ENCODE measurements at places on chromosomes 11 and 22.

DNA sequence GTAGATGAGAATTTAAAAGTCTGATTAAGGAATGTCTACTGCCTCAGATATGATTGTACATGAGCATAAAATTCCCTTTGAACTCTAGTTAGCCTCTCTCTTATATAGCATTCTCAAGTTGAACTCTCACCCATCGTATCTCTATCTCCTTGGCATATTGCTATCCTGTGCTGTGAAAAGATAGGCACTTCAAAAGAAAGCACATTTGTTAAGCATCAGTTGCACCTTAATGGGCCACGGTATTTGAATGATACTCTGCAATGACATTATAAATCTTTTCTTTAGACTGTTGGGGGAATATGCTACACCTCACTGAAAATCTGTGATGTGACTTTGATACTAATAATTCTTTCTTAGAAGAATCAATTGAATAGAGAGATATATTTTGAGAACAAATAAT, 570.7 kb downstream of the JRKL start:
- DNase-seq, result peak; percentile 29

DNA sequence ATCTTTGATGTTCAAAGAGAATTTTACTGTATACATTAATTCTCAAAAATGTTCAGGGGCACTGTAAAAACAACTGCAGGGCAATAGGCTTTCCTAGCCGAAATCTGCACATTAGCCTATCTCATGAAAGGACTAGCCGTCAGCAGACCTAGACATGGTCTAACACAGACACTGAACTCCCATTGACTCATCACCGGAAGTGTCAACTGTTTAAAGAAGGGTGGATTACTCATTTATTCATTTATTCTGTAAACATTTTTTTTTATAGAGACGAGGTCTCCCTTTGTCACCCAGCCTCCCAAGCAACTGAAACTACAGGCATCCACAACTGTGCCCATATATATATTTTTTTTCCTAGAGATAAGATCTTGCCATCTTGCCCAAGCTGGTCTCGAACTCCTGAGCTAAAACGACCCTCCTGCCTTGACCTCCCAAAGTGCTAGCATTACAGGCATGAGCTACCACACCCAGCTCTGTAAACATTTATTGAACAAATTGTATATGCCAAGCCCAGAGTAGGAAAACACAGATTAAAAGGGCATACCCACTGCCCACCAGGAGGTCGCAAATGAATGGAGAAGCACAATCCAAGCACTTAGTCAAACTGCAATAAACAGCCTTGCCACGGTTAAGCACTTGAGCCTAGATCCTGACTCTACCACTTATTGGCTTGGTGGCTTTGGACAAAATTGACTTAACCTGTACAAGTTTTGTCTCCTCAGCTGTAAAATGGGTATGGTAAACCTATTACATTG, 26.6 kb downstream of the RAB30 start:
- DNase-seq, result no peak

- no peak for DNase-seq
These were observed 5.2 kb upstream of the PES1 start for GRCh38 chr22:30596886-30597285.

DNA sequence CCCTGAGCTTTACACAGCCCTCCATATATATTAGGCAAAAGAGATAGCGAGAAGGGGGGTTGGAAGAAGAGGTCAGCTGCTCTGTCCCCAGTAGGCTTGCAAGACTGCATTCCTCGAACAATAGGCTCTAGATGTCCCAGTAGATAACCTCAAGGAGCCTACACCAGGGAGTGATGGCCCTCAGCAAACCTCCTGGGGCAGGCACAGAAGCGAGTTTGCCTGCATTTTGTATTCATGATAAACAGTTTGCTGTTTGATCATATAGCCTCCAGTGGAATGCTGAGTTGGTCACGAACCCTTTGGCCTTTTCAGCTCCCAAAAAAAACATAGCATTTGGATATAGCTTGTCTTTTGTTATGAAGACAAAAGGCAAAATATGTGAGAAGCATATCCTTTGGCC, 95.1 kb upstream of the GRAMD1B start:
- no peak for DNase-seq

DNA sequence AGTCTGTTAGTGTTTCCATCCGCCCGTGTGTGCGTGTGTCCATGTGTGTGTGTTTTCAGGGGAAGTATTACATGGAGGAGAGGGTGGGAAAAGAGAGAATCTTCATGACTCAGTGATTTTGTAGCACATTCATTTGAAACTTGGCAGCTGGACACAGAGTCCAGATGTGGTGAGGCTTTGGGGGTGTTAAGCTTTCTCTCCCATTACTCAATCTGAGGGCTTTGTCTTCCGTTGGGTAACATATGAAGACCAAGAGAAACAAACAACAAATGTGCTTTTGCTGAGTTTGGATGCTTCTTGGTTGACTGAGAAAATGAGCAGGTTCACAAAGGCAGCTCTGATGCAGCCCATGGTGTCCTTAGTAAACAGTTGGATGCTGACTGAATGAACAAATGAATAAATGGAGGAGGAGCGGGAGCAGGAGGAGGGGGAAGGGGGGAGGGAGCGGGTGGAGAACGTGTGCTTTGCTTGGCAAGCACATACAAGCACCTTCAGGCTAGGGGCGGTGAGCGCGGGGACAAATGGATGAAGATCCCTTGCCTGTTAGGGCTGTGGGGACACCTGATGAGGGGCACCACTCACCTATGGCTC, 104.3 kb downstream of the ST3GAL4 start:
- no peak for DNase-seq

DNA sequence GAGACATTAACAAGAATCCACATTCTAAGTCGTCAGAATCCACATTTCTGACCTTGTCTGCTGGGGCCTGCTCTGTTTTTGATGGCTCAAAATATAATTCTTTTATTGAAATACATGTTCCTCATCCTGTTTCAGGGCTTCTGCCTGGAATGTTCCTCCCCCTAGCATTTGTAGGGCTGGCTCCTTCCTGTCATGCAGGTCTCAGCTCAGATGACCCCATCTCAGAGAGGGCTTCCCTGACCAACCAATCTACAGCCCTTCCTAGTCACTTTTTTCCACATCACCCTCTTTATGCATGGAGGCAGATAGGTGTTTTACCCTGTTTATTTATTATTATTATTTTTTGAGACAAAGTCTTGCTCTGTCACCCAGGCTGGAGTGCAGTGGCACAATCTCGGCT, 14.8 kb downstream of the TMEM123 start:
- DNase-seq, result no peak

DNA sequence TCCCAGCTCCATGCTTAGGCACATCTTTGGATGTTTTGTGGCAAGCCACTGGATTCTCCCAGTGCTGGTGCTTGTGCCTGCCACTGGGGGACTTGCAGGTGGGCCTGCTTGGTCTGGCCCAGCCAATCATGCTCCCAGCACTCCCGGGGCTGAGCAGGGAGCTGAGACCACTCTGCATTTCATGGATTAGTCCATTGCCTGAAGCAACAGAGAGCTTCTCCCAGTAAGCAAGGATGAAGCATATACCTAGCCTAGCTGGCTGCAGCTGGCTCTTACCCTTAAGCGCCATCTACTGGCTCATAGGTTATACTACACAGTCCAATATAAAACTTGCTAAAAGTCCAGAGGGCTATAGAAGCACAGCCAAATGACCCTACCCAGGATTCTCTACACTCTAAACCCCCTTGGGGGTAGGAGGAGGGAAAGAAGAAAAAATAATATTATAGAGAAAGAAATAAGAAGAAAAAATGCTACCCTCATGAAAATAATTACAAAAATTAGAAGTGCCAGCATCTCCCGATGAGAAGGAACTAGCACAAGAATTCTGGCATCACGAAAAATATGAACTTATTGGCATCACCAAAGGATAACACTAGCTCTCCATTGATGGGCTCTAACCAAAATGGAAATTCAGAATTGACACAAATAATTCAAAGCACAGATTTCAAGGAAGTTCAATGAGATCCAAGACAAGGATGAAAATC, 275.3 kb downstream of the C11orf87 start:
- DNase-seq, result no peak

Data from NCI-H187 treated with DMSO at 0.1 percent for 48 hours (cell line).